ENCODE measurements at places on chromosomes 4 and X.

DNA sequence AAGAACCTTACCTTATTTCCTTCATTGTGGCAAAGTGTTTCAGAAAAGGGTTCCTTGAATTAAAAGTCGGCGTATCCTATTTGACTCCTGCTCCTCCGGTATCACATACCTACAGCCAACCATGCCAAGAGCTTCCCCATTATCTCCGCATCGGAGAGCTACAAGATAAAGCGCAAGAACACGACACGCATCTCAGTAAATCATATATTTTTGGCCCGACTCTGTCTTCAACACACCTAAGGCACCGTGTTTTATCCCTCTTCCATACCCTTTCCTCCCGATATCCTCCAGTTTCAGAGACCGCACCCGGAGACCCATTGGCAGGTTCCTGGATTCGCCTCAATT, 497 bp upstream of the THAP9 start:
- no peak for DNase-seq

DNA sequence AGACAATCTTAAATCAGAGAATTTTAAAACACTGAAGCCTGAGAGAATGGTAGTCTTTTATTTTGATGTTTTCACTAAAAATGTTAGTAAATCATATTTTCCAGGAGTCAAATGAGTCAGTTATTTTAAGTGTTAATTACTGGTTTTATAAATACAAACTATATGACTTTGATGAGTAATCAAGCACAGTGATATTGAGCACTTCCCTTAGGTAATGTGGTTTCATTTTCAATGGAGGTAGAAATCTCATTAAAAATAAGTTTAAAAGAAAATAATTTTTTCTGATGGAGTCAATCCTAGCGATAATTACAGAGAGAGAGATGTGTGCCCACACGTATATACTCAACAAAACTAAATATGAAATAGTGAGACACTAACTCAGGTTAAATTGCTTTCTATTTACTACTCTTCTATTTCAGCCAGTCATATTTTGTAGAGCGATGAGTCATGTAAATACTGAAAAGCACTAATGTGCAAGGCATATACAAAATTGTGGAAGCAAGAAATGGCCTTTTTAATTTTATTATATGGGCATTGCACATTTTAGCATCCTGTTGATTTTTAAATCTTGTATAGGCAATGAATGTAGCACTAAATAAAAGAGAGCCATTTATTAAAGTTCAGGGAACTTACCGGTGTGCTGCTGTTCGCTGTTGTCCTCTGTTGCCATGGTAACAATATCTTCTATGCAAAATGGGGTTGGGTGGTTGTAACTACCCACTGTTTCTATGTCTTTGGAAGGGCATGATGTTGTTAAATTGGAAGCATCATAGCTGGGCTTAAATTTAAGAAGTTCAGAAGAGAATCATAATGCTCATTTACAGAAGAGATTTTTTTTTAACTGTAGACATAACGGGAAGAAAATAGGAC, 513.7 kb downstream of the TLL1 start:
- DNase-seq = no peak

GRCh38 chr4:102174719-102175189, 170.5 kb downstream of the SLC39A8 start:
- DNase-seq = no peak

DNA sequence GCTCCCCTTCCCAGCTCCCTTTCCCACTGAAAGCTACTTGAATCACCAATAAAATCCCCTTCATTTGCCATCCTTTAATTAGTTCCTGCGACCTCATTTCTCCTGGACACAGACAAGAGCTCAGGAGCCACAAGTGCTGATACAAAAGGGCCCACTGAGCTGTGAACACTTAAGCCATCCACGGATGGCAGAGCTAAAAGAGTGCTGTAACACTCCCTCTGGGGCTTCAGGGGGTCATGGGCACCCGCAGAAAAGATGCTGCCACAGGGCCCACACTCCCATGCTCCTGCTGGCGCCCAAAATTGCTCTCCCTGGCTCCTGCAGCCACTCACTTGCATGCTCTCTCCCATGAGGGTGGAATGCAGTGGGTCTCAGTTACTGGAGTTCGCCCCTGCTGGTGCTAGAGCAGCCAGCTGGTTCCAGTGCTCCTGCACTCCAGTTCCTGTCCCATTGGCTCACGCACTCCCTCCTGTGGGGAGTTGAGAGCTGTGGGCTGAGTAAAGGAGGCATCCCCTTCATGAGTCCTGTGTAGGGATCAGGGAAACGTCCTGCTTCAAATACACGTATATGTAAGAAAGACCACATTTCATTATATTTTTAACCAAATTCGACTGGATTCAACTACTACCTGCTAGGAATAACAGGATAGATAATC, 1291.0 kb downstream of the ARAP2 start:
- DNase-seq = no peak

DNA sequence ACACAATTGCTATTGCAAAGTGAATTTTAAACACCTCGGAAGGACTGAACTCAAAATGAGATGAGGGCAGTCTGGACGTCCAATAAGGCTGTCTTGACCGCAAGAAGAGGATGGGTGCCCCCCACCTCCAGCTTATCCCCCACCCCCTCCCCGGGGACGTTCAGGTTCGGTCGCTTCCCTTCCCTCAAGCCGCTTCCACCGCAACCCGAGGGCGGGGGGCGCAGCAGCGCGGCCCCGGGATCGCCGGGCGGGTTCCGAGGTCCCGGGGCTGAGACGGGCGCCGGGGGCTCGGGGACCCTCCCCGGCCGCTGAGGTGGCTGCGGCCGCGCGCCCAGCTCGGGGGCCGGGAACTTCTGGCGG, 480 bp downstream of the USP46 start:
- no peak for DNase-seq

- no peak for DNase-seq
Observed at GRCh38 chr4:105236202-105236915, 89.7 kb downstream of the TET2 start.

GRCh38 chrX:25941087-25941486, 197.1 kb upstream of the MAGEB18 start:
- no peak for DNase-seq

DNA sequence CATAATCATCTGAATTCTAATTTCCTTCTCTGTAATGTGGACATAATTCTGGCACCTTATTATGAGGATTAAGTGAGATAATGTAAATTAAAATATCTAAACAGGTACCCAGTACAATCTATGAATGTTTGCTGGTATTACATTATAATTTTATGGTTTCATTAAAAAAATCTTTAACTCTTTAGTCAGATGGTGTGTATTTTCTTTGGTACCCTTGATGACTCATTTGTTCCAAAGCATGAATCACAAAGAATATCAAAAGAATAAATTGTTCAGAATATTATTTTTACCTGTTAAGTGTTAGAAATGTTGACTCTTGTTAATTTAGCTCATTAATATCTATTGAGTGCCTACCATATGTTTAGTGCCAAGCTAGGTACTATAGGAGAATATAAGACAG, 74.3 kb downstream of the SNX25 start:
- no peak for DNase-seq

DNA sequence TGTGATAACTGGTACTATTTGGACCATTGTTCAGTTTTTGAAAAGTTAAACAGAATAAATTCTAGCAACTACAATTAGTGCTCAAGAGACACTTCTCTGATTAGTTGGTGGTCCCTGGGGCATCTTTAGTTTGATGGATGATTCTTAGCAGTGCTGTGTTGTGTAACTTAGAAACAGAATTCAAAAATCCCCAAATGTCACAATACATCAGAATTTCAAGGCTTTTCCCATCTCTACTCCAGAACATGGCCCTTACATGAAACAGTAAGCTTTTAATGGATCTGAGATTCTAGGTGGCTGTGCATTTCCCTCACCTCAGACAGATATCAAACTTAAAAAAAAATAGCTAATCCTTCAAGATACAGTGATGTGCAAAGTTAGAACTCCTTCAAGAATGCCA, 104.4 kb upstream of the CXCL13 start:
- no peak for DNase-seq

DNA sequence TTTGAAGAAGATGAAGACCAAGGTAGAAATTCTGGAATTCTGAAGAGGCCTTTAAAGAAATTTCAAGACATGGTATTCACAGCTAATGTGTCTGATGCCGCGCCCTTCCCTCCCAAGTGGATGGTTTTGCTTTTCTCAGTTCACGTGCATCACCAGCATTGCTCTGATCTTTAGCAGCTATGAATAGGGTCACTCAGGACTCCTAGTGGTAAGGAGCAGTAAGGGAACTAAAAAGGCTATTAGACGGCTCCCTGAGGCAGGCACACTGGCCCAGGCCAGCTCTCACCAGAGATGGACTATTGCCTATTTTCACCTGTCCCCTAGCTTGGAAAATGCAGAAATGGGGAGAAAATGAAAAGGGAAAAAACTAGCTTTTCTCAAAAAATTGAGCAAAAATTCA, 447.5 kb upstream of the RASGEF1B start:
- no peak for DNase-seq

- no peak for DNase-seq
Observed at GRCh38 chr4:113682730-113683537, 78.6 kb downstream of the CAMK2D start.

DNA sequence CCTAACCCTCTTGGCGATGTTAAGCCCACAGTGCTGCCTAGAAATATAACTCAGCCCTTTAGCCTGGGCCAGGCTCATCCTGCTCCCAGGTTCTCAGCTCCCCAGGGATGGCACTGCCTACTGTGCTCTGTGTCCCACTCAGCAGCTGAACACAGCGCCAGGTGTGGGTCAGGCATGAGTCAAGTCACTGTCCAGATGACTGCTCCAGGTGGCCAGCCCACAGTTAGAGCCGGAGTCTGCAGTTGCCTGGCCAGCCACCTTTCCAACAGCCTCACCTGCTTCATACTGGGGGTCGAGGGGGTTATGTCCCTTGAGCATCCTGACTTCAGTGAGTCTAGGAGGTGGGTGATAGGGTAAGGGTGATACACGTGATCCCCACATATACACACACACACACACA, 48.4 kb downstream of the TBC1D14 start:
- DNase-seq = no peak

GRCh38 chr4:52574036-52574435, 85.1 kb downstream of the USP46 start:
- DNase-seq = no peak

- peak; percentile 52 for DNase-seq
Observed at GRCh38 chr4:27176400-27176799, 315.8 kb downstream of the STIM2 start.

GRCh38 chr4:25033526-25033925, 2.8 kb upstream of the LGI2 start:
- no peak for DNase-seq

GRCh38 chr4:5722328-5722727, 11.3 kb downstream of the EVC start:
- DNase-seq = no peak

DNA sequence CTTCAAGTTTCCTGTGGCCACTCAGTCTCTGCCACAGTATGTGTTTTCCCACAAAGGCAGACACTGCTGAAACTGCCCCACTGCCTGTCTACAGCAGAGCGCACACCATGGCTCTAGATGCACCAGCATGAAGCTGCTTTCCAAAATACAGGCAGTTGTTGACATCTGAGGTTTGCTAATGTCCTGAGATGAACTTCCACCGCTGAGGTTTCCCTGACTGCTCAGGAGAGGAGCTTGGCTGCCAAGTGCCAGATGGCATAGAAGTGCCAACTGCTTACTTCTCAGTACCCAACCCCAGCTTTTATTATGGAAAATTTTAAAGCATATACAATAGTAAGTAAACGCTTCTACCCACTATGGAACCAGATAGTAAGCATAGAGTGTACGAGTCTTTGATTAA, 61.0 kb upstream of the EXOC1L start:
- DNase-seq = peak; percentile 28

DNA sequence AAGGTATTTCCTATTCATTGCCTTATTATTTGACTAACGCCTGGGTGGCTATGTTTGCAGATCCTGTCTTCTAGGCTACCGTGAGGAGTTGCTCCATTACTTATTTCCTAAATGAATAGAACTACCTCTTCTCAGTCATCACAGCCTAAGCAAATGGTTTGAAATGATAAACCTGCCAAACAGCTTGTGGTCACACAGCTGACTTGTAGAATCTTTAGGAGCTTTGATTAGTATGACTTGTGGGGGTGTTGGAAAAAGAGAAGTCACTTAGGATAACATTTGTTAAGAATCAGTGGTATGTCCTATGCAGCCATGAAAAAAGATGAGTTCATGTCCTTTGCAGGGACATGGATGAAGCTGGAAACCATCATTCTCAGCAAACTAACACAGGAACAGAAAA, 169.3 kb downstream of the PPARGC1A start:
- DNase-seq = no peak

GRCh38 chrX:43566170-43566569, 89.9 kb upstream of the MAOA start:
- no peak for DNase-seq

DNA sequence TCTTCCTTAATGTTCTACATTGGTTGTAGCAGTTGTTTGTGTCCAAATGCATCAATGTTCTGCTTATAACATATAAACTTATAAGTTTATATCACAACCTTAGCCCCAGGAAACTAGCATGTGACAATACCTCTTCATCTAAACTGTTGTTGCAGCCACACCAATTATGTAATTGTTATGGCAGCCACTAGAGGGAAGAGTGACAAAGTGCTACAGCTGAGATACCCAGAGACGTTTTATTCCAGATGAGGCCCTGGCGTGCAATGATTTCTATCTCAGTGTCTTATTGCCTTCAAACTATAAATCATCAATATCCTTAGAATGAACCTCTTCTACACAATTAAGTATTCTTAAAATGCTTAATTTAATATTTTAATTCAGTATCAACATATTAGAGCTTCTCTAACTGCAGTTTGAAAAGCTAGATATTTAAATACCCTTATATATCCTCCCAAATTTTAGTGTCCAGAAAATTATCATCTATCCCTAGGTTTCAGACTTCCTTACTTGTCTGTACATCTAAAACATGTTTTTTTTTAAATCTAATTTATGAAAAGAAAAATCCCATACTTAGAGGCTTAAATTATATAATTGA, 171.6 kb downstream of the PCDH10 start:
- DNase-seq = peak; percentile 60

DNA sequence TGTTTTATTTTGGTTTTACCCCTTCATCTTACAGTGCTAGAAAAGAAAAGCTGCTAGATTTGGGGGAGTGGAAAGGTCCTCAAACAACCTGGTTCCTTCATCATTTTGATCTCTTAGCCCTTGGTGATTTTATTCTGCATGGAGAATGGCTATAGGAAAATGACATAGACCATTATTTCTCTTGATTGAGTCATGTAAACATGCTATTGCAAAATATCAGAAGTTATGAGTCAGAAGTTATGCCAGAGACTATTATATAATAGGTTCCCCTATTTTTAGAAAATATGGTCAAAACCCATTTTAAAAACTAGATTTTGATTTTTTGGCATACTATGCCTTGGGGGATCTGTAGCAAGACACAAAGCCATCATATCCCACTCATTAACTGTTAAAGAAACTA, 83.7 kb upstream of the FAM9C start:
- no peak for DNase-seq

GRCh38 chr4:42513748-42514492, 116.6 kb downstream of the SHISA3 start:
- no peak for DNase-seq

GRCh38 chr4:19850909-19851308, 400.8 kb upstream of the SLIT2 start:
- no peak for DNase-seq

DNA sequence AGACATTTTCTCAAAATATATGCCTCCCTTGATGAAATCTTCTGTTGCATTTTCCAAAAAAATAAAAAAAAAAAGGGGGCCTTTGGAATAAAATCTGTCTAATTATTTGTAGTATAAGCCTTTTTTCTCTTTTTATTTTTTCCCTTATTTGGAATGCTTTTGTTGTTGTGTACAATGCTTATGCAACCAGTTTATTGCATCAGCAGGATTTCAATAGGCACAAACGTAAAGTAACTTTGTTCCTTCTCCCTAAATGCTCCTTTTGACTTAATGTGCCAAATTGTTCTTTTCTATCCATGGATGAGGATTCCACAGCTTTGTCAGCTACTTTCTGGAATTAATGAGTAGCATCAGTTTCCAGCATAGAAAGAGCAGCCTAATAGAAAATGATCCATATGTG, 59.6 kb upstream of the HPGD start:
- DNase-seq = no peak

All from pons (tissue), 1 donor.